ENCODE measurements at places on chromosomes 5 and 9.

DNA sequence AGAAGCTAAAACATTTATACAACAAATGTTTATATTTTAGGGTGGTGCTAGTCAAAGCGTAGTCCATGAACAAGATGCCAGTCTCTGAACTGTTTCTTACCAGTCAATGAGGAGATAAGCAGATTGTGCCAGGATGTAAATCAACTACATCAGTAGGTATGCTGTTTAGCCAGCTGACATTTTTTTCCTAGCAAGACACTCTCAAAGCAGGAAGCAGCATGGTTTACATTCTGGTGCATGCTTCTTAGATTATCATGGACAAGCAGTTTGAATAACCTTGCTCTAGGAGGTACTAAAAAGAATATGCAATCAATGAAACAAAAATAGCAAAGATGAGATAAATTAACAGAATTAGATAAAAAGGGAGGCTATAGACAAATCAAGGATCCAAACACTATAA is 17.0 kb downstream of the TICAM2 start:
- DNase-seq, result no peak

DNA sequence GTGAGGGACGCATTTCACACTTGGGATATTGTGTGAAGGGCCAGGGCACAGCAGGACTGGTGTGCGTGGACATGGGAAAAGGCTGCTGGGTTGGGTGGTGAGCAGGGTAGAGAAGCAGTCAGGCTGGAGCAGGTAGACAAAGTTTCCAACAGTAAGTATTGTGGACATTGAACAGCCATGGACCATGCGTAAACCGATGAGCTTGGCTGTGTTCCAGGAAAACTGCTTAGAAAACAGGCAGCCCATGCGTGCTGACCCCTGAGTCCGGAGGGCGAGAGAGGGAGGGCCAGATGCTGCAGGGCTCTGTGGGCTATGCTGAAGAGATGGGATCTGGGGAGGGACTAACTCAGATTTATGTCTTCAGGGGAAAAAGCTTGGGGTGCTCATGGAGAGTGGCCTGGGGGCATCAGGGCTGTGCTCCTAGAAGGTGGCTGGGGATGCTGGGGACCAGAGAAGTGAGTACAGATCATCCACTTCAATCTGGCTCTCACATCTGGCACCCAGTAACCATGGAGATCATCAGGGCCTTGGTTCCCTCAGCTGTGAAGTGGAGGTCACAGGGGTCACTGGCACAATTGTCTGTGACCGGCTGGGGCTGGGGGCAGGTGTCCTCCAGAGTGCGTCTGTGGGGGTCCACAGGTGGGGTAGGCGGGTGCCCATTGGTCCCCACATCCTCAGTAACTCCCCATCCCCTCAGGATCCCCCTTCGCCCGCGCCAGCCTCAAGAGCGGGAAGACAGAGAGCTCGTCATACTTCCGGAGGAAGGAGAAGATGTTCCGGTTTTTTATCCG is 93.3 kb downstream of the CACNA1B start:
- peak; percentile 49 for DNase-seq

DNA sequence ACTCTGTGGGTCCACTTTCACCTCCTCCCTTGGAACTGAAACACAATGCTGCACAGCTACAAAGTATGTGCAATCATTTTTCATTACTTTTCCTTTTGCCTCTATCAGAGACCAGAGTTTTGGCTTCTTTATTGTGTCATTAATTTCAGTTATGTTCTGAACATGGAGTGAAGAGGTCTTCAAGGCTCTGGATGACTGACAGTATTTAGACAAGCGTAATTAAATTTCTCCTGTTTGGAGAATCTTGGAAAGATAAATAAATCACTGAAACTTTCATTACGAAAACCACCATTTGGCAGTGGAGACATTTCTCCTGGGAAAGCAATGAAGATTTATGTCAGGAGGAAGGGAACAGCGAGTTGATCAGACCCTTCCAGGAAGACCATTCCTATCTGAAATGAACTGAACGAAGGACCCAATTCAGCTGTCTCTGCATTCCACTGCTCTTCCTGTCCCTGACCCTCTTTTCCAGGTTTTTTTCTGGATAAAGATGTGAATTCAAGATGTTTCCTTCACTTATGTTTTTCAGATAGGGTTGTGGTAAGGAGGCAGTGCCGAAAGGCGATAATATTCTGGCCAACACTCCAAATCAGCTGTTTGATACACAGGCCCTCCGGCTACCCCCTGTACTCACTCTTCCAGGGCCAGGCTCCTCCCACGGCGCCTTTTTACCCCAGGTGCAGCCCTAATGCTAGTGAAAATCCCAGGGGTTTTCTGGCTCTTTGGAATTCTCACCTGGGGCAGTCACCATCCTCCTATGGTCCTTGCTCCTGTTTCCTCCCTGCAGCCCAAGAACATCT is 77.2 kb upstream of the OSMR start:
- no peak for DNase-seq

DNA sequence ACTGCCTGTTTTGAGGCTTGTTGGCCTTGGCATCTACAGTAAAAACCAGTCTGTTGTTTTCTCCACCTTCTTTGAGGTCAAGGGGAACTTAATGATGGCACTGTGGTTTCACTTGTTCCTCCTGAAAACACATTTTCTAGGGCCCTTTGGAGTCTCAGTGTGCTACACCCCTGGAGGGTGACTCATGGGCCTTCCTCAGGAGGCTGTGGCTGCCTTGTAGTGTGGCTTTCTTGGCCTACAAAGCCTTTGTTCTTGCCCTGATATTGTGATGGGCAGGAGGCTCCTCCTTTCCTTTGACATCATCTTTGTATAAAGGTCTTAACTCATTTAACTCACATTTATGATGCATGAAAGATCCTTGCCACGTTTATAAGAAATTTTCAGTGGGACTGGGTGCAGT is 56.3 kb upstream of the GPBP1 start:
- DNase-seq, result no peak

DNA sequence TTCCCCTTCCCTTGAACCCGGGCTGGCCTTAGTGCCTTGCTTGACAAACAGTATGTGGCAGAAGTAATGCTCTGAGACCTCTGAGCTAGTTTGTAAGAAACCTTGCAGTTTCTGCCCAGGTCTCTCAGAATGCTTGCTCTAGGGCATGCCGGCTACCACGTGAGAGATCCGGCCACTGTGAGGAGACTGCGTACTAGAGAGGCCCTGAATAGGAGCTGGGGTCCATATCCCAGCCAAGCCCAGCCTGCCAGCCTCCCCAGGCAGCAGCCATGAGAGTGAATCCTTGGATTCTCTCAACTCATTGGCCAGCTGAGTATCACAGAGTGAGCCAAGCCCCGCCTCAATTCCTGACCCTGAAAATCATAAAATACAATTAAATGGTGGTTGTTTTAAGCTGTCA is 16.0 kb upstream of the COL15A1 start:
- no peak for DNase-seq

- DNase-seq, result no peak
These were observed 17.2 kb downstream of the TENT4A start for GRCh38 chr5:6730407-6730806.

DNA sequence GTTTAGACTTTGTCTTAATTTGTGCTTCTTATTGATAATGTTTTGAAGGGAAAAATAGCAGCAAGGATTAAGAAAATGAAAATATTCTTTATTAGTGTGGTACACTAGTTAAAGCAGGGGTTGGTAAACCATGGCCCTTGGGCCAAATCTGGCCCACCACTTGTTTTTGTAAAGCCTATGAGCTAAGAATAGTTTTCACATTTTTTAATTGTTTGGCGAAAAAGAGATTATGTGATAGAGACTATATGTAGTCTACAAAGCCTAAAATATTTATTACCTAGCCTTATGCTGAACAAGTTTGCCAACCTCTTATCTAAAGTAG is 57.2 kb downstream of the KCNN2 start:
- no peak for DNase-seq

- no peak for DNase-seq
These were observed 51.0 kb downstream of the TMEM252 start for GRCh38 chr9:68489646-68490045.

DNA sequence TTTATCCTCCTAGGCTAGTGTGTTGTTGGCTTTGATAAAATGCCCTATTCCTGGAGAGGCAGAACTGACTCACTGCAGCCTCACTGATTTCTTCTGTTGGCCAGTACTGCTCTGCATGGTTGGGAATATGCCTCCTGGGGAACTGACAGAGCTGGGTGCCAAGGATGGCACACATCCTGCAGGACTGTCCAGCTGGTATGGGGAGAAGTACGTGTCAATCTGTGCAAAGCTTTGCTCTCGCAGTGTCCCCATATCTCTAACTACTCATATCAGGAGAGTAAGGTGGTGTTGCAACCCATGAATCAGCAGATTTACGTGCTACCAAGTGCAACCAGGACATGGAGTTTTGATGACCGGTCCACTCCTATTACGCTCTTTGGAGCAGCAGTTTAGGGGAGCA is 74.7 kb downstream of the TEK start:
- DNase-seq, result no peak

DNA sequence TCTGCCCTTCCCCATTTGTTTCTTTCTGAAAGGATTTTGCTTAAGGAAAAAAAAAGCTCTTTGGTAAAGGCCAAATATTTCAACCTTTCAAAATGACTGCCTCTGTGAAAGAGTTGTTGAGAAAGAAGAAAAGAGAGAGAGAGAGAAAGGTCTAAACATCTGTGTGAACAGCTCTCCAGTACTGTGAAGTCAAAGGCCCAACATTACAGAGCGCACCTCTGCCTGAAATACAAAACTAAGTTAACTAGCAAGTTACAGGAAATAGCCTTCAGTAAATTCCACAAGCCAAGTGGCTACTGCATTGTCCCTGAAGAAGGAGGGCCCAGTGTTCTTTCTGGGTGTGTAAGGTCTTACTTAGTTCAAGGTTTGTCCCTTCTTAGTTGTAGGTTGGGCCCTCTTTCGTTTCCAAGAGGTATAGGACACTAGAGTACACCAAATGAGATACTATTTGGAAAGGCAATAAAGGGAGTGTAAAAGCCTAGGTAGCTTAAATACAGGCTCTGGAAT is 104.4 kb downstream of the THBS4 start:
- no peak for DNase-seq

- DNase-seq, result no peak
These were observed 3.0 kb upstream of the SLC6A7 start for GRCh38 chr5:150186897-150187296.

- no peak for DNase-seq
These were observed 143.8 kb upstream of the MAP3K1 start for GRCh38 chr5:56671571-56671970.

DNA sequence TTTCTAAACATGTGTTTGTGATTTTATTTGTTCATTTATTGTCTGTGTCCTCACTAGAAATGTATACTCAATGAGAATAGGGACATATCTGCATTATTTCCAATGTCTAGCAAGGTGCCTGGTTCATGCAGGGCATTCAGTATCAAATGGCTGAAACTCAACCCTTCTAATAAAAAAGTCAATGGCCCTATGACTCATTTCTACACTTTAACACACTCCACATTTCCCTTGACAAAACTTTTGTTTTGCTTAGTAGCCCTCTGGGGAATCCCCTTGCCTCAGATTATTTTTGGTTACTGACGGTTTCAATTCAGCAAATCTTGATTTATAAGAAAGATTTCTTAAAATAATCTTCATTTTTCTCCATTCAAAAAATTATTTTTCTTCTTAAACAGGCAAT is 206.0 kb upstream of the DMRTA1 start:
- no peak for DNase-seq

- no peak for DNase-seq
These were observed 532.2 kb upstream of the WWC1 start for GRCh38 chr5:167759057-167759821.

- DNase-seq, result no peak
These were observed 57.2 kb upstream of the ZFAND5 start for GRCh38 chr9:72422214-72422613.

DNA sequence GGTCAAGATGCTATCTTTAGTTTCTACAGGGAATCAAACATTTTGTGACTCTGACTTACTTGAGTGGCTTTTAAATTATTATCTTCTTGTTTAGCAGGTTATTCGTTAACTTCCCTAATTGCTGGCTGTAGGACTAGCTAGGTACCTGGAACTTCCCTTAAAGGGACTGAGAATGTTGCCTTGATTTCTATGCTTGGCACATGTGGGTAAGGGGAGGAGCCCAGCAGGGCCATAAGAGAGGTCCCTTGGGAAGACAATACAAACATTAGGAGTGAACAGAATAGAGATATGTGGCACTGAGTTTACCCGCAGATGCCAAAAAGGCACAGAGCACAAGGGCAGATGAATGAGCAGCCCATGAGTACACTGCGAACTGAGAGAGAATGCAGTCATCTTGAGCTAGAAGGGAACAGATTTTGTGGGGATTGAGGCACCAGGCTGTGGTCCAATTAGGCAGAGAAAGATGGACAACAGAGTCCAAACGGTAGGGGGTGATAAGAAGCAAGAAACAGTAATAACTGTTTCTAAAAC is 9.8 kb downstream of the CKMT2 start:
- no peak for DNase-seq

DNA sequence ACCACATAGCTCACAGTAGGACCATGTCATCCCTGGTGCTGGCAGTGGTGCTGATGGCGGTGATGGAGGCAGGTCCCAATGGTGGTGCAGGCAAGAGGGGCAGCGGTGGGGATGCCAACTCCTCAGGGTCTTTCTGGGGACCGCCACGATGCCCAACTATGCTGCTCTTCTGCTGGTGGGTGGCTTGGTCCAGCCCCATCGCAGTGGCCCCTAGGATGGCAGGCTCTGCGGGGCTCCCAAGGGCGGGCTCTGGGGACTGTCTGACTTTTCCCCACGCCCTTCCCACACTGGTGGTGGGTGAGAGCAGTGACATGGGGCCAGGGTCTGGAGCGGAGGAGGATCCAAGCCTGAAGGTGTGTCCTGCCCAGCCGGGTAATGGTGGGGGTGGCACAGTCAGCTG is 288.9 kb upstream of the RIOK2 start:
- DNase-seq, result no peak

- DNase-seq, result no peak
These were observed 38.1 kb downstream of the BASP1 start for GRCh38 chr5:17255471-17256021.

GRCh38 chr9:14500705-14501104 is 186.8 kb upstream of the NFIB start:
- no peak for DNase-seq

DNA sequence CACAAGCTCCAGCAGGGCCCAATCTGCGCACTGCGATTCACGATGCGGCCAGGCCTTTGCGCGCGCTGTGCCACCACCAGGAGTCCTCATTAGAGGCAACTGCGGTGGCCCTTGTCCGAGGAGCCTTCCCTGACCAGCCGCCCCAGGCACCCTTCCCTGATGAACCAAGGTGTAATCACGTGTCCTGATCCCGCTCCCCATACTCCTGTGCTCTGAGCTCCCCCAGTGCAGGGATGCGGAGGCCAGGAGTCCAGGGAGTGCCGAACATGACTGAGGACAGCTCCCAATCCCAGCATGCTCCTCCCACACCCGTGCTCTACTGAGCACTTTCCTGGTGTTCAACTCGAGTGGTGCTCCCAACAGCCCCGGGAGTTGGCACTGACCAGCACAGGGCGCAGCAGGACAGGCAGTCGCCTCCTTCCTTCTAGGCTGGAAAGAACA is 134.8 kb downstream of the ZNF354C start:
- DNase-seq, result no peak

- no peak for DNase-seq
These were observed 176.7 kb downstream of the CCDC171 start for GRCh38 chr9:15729507-15729906.

- DNase-seq, result no peak
These were observed 1.4 kb upstream of the PPP1R26 start for GRCh38 chr9:135478191-135478590.

Measured in coronary artery (tissue), 2 donors.